Right lobe of liver (tissue), 6 donors: ENCODE measurements at places on chromosomes 4 and X. TPM values are rescaled to one million over a fixed set of nuclear protein-coding genes. Genes with fewer than 3 reads are reported as not detected.

ARHGEF9 gene
- 8.0 TPM for total RNA-seq

PHOX2B gene
- total RNA-seq, result not detected

DCAF4L1 gene
- 0.31 TPM for total RNA-seq

XKRX gene
- not detected for total RNA-seq

CD38 gene
- 1.9 TPM for total RNA-seq

PROM1 gene
- 2.2 TPM for total RNA-seq

FAM47E gene
- total RNA-seq, result 4.2 TPM

NUDT10 gene
- total RNA-seq, result 1.7 TPM

CXCL1 gene
- 0.97 TPM for total RNA-seq

CLDN22 gene
- not detected for total RNA-seq

NOX1 gene
- total RNA-seq, result not detected

SLC9B1 gene
- total RNA-seq, result not detected

SULT1E1 gene
- 5.1 TPM for total RNA-seq

- no peaks in the 10 kb centered on the region for H3K4me1 ChIP-seq
- no peak overlapping the region for H3K4me3 ChIP-seq
- no peak for DNase-seq
- no peaks in the 10 kb centered on the region for H3K27me3 ChIP-seq
- H3K27ac ChIP-seq, result no peak overlapping the region
- no peaks in the 10 kb centered on the region for H3K36me3 ChIP-seq
Measured at GRCh38 chrX:16466640-16467432, 183.1 kb upstream of the S100G start.

DNA sequence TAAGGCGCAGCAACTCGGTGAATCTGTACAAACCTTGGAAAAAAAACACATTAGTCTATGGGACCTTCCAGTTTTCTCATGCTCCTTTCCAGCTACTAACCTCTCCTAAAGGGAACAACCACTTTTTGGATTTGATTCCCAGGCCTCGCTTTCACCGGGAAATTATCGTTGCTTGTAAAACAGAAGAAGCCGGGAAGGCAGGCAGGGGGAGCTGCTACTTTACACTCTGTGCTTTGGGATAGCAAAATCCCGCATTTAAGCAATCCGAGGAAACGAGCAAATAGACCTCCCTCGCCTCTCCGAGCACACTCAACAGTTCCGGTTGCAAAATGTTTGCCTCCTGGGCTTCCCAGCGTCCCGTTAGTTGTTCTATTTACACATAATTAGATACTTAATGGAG lies 1.2 kb downstream of the CD38 start:
- peak; percentile 66 for DNase-seq
- peak overlapping the region; percentile 12 for H3K27ac ChIP-seq
- no peaks in the 10 kb centered on the region for H3K4me1 ChIP-seq
- peak overlapping the region; percentile 64 for H3K4me3 ChIP-seq
- H3K36me3 ChIP-seq, result no peaks in the 10 kb centered on the region
- no peaks in the 10 kb centered on the region for H3K27me3 ChIP-seq

DNA sequence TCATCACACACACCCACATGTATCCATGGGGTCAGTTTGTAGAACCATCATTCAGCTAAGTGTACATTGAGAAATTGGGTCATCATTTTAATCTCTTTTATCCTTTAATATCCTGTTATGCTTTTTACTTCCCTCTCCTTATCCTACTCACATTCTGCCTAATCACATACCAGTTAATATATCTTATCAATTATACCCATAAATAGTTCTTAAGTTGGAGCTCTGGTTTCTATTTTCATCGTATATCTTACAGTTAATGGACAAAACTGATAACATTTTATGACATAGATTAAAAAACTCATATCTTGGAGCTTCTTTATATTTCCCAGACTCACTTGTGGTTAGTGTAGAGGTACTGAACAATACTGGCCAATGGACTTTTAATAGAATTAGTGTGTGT lies 729.5 kb upstream of the LCORL start:
- no peak overlapping the region for H3K27ac ChIP-seq
- H3K4me1 ChIP-seq, result no peaks in the 10 kb centered on the region
- no peak for DNase-seq
- H3K27me3 ChIP-seq, result no peaks in the 10 kb centered on the region

- no peaks in the 10 kb centered on the region for H3K4me1 ChIP-seq
- H3K36me3 ChIP-seq, result no peaks in the 10 kb centered on the region
- DNase-seq, result no peak
- H3K27ac ChIP-seq, result no peak overlapping the region
- H3K4me3 ChIP-seq, result no peak overlapping the region
- H3K27me3 ChIP-seq, result no peaks in the 10 kb centered on the region
Measured at GRCh38 chr4:167290678-167291077, 56.4 kb upstream of the SPOCK3 start.

- no peaks in the 10 kb centered on the region for H3K36me3 ChIP-seq
- H3K27ac ChIP-seq, result no peak overlapping the region
- no peak for DNase-seq
- no peaks in the 10 kb centered on the region for H3K4me1 ChIP-seq
- H3K4me3 ChIP-seq, result no peak overlapping the region
Measured at GRCh38 chr4:118957722-118958445, 69.2 kb downstream of the SYNPO2 start.

- H3K4me3 ChIP-seq, result peak overlapping the region; percentile 66
- peak; percentile 54 for DNase-seq
- peak overlapping the region; percentile 59 for H3K27ac ChIP-seq
Measured at GRCh38 chr4:153345012-153345981, 809 bp downstream of the MND1 start.

- H3K4me3 ChIP-seq, result no peak overlapping the region
- DNase-seq, result no peak
- no peaks in the 10 kb centered on the region for H3K27me3 ChIP-seq
- H3K4me1 ChIP-seq, result no peaks in the 10 kb centered on the region
- no peaks in the 10 kb centered on the region for H3K36me3 ChIP-seq
Measured at GRCh38 chr4:174581901-174582300, 59.6 kb upstream of the HPGD start.

- H3K27ac ChIP-seq, result no peak overlapping the region
- no peak overlapping the region for H3K4me3 ChIP-seq
- no peaks in the 10 kb centered on the region for H3K27me3 ChIP-seq
- DNase-seq, result peak; percentile 66
Measured at GRCh38 chr4:123452616-123453015, 56.0 kb downstream of the SPRY1 start.

DNA sequence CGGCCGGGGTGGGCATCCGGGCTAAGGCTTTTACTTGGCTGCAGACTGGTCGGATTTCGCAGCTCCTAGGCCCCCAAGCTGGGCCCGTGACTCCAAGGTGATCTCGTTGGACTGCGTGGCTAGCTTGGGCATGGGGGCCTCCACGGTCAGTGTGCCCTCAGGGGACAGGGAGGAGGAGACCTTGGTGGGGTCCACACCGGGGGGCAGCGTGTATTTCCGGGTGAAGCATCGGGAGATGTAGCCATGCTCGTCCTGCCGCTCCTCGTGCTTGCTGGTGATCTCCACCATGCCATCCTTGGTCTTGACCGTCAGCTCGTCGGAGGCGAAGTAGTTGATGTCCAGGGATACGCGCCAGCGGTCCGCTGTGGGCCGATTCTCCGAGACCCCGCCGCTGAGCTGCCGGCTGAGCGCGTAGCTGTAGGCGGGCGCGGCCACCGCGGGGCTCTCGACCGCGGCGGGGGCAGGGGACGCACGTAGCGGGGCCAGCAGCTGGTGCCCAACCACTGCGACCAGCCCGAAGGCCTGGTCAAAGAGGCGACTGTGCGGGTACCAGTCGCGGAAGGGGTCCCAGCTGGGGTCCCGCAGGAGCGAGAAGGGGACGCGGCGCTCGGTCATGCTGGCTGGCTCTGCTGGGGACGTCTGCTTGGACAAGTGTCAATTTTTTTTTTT lies 881 bp upstream of the CACNA1F start:
- no peaks in the 10 kb centered on the region for H3K36me3 ChIP-seq
- no peak overlapping the region for H3K4me3 ChIP-seq
- no peaks in the 10 kb centered on the region for H3K4me1 ChIP-seq
- no peak overlapping the region for H3K27ac ChIP-seq
- no peak for DNase-seq

GRCh38 chr4:142549726-142550463 lies 296.2 kb downstream of the INPP4B start:
- no peak overlapping the region for H3K4me3 ChIP-seq
- H3K27ac ChIP-seq, result no peak overlapping the region
- no peaks in the 10 kb centered on the region for H3K4me1 ChIP-seq
- no peak for DNase-seq
- H3K27me3 ChIP-seq, result no peaks in the 10 kb centered on the region

DNA sequence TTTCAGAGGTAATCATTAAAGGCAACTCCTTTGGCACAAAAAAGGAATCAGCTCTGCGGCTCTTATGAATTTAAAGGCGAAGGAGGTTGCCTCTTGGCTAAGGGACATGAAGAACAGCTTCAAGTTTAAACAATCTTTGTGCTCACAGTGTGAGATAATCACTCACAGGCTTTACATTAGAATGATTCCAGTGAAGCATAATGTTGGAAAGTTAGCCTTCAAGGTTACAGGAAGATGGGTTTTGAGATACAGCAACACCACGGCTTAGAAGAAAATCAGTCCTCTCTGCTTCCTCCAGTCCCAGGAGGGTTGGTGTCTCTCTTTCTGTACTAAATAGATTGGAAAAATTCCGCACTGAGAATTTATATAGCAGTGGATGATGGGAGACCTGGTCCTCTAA lies 11.6 kb upstream of the SCD5 start:
- H3K27me3 ChIP-seq, result no peaks in the 10 kb centered on the region
- H3K4me1 ChIP-seq, result no peaks in the 10 kb centered on the region
- H3K4me3 ChIP-seq, result no peak overlapping the region
- no peak for DNase-seq

- no peak for DNase-seq
- H3K36me3 ChIP-seq, result no peaks in the 10 kb centered on the region
- peak overlapping the region; percentile 76 for H3K27ac ChIP-seq
- H3K4me1 ChIP-seq, result no peaks in the 10 kb centered on the region
- no peaks in the 10 kb centered on the region for H3K27me3 ChIP-seq
Measured at GRCh38 chr4:57080781-57081650, 29.2 kb downstream of the IGFBP7 start.

GRCh38 chrX:23670528-23670927 lies 3.2 kb downstream of the PRDX4 start:
- DNase-seq, result no peak
- no peaks in the 10 kb centered on the region for H3K36me3 ChIP-seq
- H3K4me1 ChIP-seq, result peaks cover 2% of the 10 kb centered on the region
- H3K4me3 ChIP-seq, result no peak overlapping the region
- no peak overlapping the region for H3K27ac ChIP-seq

GRCh38 chr4:79295086-79295485 lies 30.8 kb downstream of the NAA11 start:
- no peaks in the 10 kb centered on the region for H3K36me3 ChIP-seq
- no peaks in the 10 kb centered on the region for H3K27me3 ChIP-seq
- H3K27ac ChIP-seq, result no peak overlapping the region
- H3K4me1 ChIP-seq, result no peaks in the 10 kb centered on the region
- no peak overlapping the region for H3K4me3 ChIP-seq

DNA sequence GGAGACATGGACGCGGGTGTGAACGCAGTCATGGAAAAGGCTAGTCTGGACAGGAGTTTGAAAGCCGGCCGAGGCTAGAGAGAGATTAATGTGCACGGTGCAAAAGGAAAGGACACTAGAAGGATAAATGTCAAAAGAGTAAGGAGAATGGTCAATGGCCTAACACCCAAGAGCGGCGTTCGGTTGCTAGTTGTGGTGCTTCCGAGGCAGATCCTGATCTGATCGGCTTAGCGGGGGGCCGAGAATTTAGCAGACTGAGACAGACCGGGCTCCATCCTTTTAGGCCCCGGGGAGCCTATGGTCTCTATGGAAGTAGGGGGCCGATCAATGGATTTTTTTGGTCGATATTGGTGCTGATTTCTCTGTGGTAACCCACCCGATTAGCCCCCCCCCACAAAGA lies 6.9 kb downstream of the GAGE10 start:
- no peaks in the 10 kb centered on the region for H3K27me3 ChIP-seq
- no peaks in the 10 kb centered on the region for H3K4me1 ChIP-seq
- H3K27ac ChIP-seq, result no peak overlapping the region
- H3K4me3 ChIP-seq, result no peak overlapping the region
- DNase-seq, result no peak
- H3K36me3 ChIP-seq, result no peaks in the 10 kb centered on the region

DNA sequence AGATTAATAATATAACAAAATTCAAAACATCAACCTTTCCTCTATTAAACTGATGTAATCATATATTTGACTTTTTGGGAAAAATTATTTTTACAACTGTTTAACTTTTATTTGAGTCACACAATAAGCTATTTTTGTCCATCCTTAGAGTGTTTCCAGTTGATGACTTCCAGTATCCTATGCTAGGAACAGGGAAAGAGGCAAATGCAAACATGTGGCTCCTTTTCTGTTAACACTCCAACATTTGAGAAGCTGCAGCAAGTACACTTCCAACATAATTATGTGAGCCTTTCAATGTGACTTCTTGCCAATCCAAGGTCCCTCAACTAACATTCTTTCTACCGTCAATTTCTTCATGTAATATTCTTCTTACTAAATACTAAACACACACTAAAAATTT lies 117.7 kb downstream of the PPA2 start:
- peaks cover 3% of the 10 kb centered on the region for H3K36me3 ChIP-seq
- no peaks in the 10 kb centered on the region for H3K27me3 ChIP-seq
- H3K27ac ChIP-seq, result no peak overlapping the region
- no peak overlapping the region for H3K4me3 ChIP-seq
- no peaks in the 10 kb centered on the region for H3K4me1 ChIP-seq

DNA sequence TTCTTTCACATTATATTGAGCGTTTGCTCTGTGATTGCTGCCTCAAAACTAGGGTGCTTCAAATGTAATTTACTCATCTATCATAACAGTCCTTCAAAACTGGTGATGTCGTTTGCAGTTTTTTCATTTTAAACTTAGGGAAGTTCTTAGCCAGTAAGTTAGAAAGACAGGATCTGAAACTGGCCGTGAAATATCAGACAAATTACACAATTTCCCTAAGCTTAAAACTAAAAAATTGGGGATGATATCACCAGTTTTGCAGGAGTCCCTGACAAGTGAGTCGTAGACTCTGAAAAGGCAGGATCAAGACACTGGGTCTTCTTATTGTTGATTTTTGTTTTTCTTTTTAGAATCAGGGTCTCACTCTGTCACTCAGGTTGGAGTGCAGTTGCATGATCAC lies 44.8 kb downstream of the MOB1B start:
- H3K27me3 ChIP-seq, result no peaks in the 10 kb centered on the region
- H3K4me1 ChIP-seq, result no peaks in the 10 kb centered on the region
- no peak overlapping the region for H3K27ac ChIP-seq
- DNase-seq, result no peak
- H3K4me3 ChIP-seq, result no peak overlapping the region

- H3K27ac ChIP-seq, result no peak overlapping the region
- no peaks in the 10 kb centered on the region for H3K36me3 ChIP-seq
- H3K4me3 ChIP-seq, result no peak overlapping the region
- H3K4me1 ChIP-seq, result no peaks in the 10 kb centered on the region
- no peak for DNase-seq
Measured at GRCh38 chr4:100591161-100591876, 73.5 kb upstream of the EMCN start.

GRCh38 chr4:168524006-168524405 lies 27.2 kb downstream of the PALLD start:
- H3K27ac ChIP-seq, result no peak overlapping the region
- H3K27me3 ChIP-seq, result no peaks in the 10 kb centered on the region
- H3K4me1 ChIP-seq, result no peaks in the 10 kb centered on the region
- no peaks in the 10 kb centered on the region for H3K36me3 ChIP-seq

- H3K4me1 ChIP-seq, result no peaks in the 10 kb centered on the region
- H3K27me3 ChIP-seq, result no peaks in the 10 kb centered on the region
- no peak for DNase-seq
- no peak overlapping the region for H3K27ac ChIP-seq
Measured at GRCh38 chrX:57282568-57282967, 3.9 kb upstream of the FAAH2 start.
